WERI-Rb-1 (cell line): ENCODE measurements at places on chromosomes 16 and 17.

- no peak for DNase-seq
These were observed 42.0 kb downstream of the BAHCC1 start for GRCh38 chr17:81437191-81437651.

- no peak for DNase-seq
These were observed 559 bp downstream of the MVD start for GRCh38 chr16:88662222-88662842.

DNA sequence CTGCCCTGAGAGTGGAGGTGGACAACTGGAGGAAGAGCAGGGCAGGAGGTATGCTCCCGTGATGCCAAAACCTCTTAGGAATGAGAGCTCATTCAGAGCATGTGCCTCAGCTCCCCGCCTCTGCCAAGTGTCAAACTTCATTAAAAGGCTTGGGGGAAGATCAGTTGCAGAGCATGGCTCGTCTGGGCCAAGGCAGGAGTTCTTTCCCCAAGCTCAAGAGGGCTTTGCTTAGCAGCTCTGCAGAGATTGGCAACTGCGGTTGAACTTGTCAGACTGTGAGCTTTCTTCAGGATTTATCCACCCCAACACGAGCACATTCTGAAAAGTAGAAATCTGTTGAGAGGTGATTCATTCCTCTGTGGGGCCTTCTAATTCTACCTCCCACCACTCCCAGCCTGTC, 248.1 kb downstream of the HS3ST3A1 start:
- DNase-seq = peak; percentile 42

- DNase-seq = no peak
These were observed 17.7 kb upstream of the GJD3 start for GRCh38 chr17:40382251-40382650.

DNA sequence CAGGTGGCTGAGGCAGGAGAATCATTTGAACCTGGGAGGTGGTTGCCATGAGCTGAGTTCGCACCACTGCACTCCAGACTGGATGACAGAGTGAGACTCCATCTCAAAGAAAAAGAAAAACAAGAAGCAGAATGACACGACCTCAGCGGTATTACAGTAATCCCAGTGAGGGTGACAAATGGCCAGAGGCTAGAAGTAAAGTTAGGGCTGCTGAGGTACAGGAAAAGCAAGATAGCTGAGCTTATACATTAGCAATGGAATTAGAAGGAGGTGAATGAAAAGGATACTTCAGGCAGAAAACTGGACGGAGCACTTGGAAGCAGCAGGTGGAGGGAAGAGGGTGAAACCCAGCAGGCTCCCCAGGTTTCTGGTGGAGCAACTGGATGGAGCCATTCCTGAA, 26.1 kb upstream of the AMZ2 start:
- no peak for DNase-seq

DNA sequence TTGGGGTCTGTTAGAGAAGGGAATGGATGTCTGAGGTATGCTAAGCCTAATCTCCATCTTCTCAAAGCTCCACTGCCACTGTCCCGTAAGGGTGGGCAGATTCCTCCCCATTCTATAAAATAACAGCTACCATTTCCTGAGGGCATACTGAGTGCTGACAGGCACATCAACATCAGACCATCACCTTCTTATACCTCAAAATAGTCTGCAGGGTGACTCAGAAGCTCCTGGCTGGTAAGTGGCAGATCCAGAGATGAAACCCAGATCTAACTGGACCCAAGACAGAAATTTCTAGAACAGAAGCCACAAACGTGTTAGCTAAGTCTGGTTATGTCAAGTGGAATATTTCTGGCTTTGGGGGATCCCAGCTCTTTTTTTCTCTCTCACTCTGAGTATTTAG, 548.0 kb downstream of the WWOX start:
- DNase-seq = no peak

GRCh38 chr16:70630960-70631745, 15.2 kb upstream of the IL34 start:
- DNase-seq = no peak

DNA sequence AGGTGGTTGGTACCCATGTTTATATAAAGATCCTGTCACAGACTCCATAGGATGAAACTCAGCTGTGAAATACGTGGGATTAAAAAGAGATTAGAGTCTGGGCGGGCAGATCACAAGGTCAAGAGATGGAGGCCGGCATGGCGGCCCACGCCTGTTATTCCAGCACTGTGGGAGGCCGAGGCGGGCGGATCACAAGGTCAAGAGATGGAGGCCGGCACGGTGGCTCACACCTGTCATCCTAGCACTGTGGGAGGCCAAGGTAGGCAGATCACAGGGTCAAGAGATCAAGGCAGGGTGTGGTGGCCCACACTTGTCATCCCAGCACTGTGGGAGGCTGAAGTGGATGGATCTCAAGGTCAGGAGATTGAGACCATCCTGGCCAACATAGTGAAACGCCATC, 3.9 kb downstream of the ANAPC11 start:
- DNase-seq = no peak

DNA sequence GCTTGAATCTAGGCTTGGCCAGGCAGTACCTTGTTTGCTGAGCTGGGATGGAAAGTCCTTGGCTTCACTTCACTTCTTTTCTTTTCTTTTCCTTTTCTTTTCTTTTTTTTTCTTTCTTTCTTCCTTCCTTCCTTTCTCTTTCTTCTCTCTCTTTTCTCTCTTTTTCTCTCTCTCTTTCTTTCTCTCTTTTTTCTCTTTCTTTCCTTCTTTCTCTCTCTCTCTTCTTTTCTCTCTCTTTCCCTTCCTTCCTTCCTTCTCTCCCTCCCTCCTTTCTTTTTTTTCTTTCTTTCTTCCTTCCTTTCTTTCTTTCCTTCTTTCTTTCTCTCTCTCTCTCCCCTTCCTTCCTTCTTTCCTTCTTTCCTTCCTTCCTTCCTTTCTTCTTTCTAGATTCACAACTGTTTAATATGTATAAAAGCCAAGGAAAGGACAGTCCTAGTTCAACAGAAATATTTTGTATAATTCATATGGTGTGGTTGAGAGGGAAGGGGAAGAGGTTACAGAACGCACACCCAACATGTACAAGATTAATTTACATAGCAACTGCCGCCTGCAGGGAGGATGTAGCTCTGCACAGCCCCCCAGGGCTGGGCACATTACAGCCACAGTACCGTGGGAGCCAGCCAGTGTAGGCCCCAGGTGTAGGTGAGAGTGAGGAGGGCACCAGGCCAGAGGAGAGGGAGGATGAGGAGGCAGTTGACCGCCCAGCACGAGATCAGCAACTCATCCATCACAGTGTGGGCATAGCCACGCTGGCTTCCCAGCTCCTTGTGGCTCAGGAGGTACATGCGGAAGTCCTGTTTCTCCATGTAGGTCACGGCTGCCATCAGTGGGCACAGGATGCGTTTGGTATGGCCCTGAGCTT, 9.7 kb upstream of the ITGB3 start:
- DNase-seq = no peak

DNA sequence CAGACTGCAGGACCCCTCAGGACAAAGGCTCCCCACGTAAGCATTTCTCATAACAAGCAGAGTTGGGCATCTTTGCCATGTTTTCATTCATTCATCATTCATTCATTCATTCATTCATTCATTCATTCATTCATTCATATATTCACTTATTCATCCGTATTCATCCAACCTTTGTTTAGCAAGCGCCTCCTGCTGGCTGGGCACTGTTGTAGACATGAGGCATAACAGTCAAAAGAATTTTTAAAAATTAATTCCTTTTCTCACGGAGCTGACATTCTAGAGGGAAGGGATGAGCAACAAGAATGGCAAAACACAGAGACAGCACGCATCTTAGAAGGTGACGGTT, 351.7 kb upstream of the TNRC6C start:
- no peak for DNase-seq

- DNase-seq = peak; percentile 9
These were observed 83.3 kb downstream of the C16orf95 start for GRCh38 chr16:87233928-87234327.

GRCh38 chr16:2963723-2964474, at the start of gene KREMEN2:
Gene KREMEN2 (plus strand): TSS chr16:2964275. CDS start chr16:2964521, 246 bp downstream.
- DNase-seq = peak; percentile 96

GRCh38 chr17:2191785-2192184, 111.8 kb downstream of the SMG6 start:
- DNase-seq = no peak

- no peak for DNase-seq
These were observed 35.1 kb downstream of the BRCA1 start for GRCh38 chr17:43090022-43090421.
